ENCODE measurements at places on chromosomes 3 and 15.

GRCh38 chr15:65082303-65082953, 5.9 kb downstream of the KBTBD13 start:
- no peak for DNase-seq

- no peak for DNase-seq
Observed at GRCh38 chr15:85497172-85497569, 116.8 kb downstream of the AKAP13 start.

GRCh38 chr15:40092979-40093869, 15.5 kb downstream of the BMF start:
- no peak for DNase-seq

- DNase-seq, result peak; percentile 85
Observed at GRCh38 chr3:49017971-49018706, at the start of gene DALRD3. Gene DALRD3, minus strand, starts transcription at chr3:49018580. Its CDS starts 16 bp downstream, at chr3:49018564.

DNA sequence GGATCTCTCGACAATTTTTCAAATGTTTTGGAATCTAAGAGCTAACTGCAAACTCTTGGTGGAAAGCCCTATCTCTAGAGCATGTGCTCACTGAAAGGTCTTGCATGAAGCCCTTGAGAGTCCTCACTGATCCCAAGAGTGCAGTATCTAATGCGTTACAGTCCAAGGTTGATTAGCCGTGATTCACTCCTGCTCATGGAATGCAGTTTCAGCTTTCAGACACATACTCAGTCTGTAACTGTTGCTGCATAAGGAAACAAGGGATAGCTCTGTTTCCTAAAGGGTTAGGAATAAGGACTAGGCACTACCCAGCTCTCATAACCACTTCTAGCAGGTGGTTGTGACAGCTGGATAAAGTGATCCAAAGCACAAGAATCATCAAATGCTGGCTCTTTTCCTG, 687.4 kb upstream of the CFAP20DC start:
- no peak for DNase-seq

GRCh38 chr15:76274226-76274625, 37.0 kb downstream of the ETFA start:
- DNase-seq, result no peak

DNA sequence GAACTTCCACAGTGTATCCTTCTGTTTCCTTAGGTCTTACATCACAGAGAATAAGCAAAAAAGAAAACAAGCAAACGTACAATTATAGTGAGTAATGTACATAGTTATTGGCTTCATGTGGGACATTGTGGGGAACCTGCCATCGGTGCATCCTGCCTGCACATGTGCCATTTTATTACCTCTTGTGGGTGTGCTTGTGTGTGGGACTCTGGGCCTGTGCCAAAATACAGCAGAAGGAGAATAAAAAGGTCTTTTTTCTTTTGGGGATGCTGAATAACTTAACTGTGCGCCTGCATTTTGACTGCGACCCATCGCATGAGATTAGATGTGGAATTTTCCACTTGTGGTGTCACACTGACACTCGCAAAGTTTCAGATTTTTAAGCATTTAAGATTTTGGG, 169.6 kb upstream of the DCBLD2 start:
- no peak for DNase-seq

- DNase-seq, result no peak
Observed at GRCh38 chr3:184656458-184656828, 55.4 kb downstream of the MAGEF1 start.

- DNase-seq, result no peak
Observed at GRCh38 chr15:73226093-73226814, 142.5 kb downstream of the HCN4 start.

DNA sequence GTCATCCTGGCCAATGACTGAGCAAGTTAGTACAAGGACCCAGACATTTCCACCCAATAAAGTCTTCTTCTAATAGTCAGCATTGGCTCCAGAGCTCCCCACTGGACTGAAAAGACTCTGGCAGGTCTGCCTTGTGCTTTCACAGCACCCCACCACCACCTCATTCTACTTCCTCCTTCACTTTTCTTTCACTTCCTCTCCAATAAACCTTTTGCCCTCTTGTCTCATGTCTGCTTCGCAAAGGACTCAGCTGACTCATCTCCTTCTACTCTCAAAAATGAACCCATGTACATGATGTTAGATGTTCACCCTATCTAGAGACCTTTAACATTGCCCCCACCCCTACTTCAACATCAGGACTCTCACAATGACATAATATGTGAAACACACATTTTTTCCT, 181.0 kb upstream of the PPP2R3A start:
- DNase-seq, result peak; percentile 31

- no peak for DNase-seq
Observed at GRCh38 chr3:197804511-197804910, 13.5 kb downstream of the LRCH3 start.

GRCh38 chr3:134938029-134938525, 143.0 kb downstream of the EPHB1 start:
- no peak for DNase-seq

DNA sequence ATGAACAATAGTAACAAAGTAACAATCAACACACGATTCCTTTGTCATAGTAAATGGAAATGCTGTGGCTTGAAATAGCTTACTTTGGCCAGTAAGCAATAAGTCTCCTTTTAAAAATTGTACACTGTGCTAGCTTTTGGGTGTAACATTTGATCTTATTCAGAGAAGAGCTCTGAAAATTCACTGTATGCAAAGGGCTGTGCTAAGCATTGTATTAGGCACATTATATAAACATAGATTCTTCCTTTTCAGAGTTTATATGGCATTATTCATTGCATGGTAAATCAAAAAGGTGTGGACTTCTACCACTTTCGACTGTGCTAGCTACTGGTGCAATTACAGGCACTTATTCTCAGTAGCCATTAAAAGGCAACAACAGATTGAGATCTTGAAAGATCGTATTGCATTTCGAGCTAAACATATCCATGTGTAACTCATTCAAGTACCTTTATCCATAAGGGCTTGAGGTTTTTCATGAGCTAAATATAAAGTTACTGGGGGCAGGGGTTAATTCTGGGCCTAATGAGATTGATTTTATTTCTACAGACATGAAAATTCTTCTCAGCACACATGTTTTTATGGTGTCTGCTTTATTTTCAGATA, 246.8 kb downstream of the NR1D2 start:
- DNase-seq, result no peak

GRCh38 chr15:80559320-80559693, 135.8 kb upstream of the ABHD17C start:
- no peak for DNase-seq

GRCh38 chr3:189947948-189948723, 172.6 kb downstream of the P3H2 start:
- peak; percentile 24 for DNase-seq

- peak; percentile 57 for DNase-seq
Observed at GRCh38 chr15:51093839-51094605, 684 bp downstream of the TNFAIP8L3 start.

GRCh38 chr15:88980498-88980897, 67.3 kb upstream of the MFGE8 start:
- DNase-seq, result no peak

GRCh38 chr3:34106879-34107278, 308.4 kb downstream of the PDCD6IP start:
- peak; percentile 20 for DNase-seq

GRCh38 chr3:142115867-142116668, 33.3 kb downstream of the TFDP2 start:
- no peak for DNase-seq

DNA sequence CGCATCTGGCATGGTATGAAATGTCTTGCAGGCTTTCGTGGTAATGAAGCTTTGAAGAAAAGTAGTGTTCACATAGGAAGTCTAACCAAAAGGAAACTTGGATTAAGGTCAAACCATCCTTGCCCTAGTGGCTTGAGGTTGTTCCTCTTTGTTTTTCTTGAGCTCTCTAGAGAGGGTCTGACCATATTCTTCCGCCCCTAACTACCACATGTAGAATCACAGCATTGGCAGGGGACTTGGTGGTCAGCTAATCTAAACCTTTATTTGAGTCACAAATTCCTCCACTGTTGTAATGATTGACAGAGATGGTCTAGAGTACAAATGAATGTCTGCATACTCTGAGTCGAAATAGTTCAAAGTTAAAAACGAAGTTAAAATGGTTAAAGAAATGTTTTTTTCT, 39.1 kb upstream of the PHLDB2 start:
- DNase-seq, result no peak

GRCh38 chr3:77931255-77932009, 891.5 kb downstream of the ROBO2 start:
- no peak for DNase-seq

DNA sequence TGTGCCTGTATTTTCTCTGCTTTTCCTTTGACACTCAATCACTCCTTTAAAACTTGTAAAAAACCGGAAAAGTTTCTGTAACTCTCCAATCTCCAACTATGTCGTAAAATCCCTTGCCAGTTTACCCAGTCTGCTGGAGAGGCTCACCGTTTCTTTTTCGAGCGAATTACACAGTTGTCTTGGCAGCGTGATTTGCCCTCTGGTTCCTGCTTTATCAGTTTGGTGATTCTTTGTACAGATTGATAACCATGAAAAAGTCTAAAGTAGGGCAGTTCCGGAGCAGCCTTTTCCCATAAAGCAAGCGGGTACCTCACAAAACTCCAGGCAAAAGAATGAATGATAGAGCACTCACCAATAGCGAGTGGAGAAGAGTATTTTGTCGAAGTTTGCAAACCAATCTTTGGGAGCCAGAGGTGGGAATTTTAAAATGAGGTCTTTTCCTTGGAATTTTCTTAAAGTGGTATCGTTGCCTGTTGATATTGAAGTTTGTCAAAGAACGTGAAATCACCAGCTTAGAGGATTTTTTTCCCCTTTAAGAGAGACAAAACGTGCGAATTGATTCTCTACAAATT, at the start of gene TTC23:
TSS of gene TTC23 (minus strand) at position 312 of the 572 bp plus-strand sequence. CDS start 20,869 bp downstream, outside the sequence.
- DNase-seq, result no peak

DNA sequence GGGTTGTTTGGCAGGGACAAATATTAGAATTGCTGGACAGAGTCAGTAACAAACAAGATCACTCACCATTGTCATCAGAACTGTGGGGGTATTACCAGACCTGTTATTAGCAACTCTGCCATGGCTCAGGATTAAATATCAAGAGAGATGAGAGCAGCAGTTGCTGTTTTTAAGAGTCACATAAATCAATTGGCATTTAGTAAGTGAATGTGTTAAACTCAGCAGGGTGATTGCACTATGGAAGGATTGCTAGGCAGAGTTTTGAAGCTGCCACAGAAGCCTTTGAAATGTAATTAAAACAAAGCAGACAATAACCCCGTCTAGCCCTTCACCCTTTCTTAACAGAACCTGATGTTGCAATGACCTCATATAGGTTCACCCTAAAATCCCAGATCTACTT, 238.8 kb downstream of the GAP43 start:
- DNase-seq, result no peak

- peak; percentile 41 for DNase-seq
Observed at GRCh38 chr3:149042789-149043386, 43.4 kb downstream of the HLTF start.

- no peak for DNase-seq
Observed at GRCh38 chr3:3625544-3626271, 173.5 kb upstream of the LRRN1 start.

DNA sequence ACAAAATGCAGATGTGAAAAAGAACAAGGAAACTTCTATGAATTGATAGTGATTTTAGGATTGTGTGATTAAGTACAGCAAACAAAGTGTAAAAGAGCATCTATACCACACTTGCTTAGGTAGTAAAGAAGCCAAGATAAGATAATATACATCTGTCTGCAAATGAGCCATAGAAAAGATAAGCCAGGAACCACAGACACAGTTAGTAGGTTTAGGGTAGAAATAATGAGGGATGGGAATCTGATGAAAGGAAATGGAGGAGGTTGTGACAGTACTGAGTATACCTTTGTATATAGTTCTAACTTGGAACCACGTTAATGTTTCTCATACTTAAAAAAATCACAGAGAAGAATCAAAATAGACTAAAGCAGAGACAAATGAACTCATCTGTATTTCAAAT, 54.0 kb downstream of the TCF12 start:
- no peak for DNase-seq

- DNase-seq, result no peak
Observed at GRCh38 chr3:8660175-8661118, 15.8 kb upstream of the SSUH2 start.

DNA sequence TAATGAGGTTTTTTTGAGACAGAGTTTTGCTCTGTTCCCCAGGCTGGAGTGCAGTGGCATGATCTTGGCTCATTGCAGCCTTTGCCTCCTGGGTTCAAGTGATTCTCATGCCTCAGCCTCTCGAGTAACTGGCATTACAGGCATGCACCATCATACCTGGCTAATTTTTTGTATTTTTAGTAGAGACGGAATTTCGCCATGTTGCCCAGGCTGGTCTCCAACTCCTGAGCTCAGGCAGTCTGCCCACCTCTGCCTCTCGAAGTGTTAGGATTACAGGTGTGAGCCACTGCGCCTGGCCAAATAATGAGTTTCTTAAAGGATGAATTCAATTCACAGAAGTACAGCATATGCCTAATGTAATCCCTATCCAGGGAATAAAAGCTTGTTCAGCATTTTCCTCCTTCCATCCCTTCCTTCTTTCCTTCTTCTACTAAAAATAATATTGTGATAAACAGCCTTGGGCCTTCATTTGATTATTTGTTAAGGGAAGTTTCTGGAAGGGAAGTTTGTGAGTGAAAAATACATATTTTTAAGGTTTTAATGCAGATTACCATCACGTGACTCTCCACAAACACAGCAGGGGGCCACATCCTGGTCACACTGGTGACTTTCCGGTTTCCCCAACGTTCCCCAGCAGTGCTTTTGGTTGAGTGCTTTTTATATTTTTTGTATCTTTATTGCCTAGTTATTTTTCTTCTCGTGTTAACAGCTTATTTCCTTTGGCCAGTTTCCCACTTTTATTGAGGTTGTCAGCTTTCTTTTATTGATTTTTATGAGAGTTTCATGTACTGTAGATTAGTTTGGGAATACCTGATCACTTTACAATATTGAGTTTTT, 116.8 kb downstream of the USP13 start:
- no peak for DNase-seq

- no peak for DNase-seq
Observed at GRCh38 chr3:140523600-140523999, 154.3 kb upstream of the TRIM42 start.

- DNase-seq, result no peak
Observed at GRCh38 chr15:69217381-69217780, 56.9 kb downstream of the GLCE start.

Data from GM10248 (cell line).